ENCODE measurements at places on chromosomes 5 and 9.

DNA sequence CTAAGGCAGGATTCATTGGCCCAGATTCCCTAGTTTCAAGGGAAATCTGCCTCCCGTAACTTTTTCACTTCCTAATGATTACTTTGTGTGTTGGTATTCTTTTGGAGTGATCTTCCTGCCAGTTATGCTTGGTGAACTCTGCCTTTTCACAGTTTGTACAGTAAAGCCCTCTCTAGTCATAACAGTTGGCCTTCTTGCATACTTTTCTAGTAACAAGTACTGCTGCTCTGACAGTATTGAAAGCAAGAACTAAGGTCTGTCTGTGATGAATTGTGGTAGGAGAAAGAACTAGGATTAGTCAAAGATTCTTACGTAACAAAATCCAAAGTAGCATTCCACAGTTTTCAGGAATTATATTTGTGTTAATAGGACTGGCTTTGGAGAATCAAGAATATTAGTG, 1457.2 kb upstream of the WWC1 start:
- no peak for DNase-seq

GRCh38 chr5:126044111-126044668, 379.0 kb upstream of the GRAMD2B start:
- DNase-seq = peak; percentile 63

DNA sequence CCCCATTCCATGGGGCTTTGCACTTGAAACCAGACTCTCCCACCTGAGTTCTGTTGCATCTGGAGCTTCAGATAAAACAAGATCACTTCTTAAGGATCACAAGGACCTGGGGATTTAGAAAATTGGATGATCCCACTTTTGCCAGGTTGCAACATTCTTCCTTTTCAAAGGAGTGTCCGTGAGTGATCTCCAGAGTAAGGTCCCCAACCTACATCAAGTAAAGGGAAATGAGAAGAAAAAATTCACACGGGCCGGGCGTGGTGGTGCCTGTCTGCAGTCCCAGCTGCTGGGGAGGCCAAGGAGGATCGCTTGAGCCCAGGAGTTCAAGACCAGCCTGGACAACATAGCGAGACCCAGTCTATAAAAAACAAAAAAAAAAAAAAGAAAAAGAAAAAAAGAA, 41.2 kb upstream of the COL5A1 start:
- DNase-seq = no peak

DNA sequence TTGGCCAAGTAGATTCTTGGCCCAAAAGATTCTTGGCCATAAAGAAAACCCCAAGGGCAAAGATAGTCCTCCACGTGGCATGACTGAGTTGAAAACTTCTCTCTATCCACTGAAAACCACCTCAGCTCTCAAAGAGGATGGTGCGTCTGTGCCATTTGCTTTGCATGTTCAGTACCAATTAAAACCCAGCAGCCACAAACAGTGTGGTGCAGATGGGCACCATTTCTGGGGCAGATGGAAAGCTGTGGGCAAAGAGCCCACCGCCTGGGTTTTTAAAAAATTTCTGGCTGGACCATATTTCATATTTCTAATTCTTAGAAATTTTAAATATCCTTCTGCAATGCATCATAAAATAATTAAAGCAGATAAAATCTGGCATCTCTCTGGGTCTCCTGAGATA, 84.5 kb upstream of the PUM3 start:
- peak; percentile 5 for DNase-seq

- no peak for DNase-seq
These were observed 3.3 kb downstream of the NR6A1 start for GRCh38 chr9:124767821-124768220.

DNA sequence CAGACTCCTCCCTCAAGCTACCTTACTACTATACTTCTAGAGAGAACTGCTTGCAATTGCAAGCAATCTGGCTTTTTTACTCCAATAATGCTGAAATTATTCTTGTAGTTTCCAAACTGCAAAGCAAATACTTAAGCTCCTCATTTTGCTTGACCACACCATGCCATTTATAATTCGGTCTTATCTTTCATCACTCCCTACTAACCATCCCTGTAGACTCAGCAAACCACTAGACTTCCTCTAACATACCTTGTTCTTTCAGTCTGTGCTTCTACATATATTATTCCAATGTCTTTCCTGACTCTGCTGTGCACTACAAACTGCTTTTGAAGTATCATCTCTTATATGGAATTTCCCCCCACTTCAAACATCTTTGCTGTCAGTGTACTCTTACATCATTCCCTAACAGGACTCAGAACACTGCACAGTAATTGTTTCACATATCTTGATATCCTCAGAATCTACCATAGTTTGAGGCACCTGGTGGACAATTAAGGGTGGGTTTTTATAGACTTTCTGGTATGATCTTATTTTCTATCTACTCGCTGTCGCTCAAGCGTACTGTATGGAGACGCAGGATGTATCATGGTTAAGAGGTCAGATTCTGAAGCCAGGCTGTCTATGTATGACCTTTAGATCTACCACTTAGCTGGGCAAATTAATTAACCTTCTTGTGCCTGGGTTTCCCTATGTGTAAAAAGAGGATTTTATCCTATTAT, 2.8 kb downstream of the IL6ST start:
- DNase-seq = no peak

DNA sequence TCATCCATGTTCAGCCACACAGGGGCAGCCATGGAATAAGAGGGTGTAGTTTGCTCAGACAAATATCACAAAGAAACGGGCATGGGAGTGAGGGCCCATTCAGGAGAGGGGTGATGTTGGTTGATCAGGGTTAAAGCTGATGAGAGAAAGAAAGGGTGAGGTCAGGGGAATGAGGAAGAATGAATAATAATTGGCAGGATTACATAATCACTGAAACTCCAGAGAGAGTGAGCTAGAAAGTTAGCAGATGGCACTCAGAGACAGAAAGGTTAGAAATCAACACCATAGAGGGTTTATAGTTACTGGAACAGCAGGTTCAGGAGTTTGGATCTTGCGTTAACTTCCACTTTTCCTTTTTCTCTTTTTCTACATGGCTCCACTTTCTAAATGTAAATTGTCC, 113.9 kb downstream of the TAF11L14 start:
- no peak for DNase-seq

DNA sequence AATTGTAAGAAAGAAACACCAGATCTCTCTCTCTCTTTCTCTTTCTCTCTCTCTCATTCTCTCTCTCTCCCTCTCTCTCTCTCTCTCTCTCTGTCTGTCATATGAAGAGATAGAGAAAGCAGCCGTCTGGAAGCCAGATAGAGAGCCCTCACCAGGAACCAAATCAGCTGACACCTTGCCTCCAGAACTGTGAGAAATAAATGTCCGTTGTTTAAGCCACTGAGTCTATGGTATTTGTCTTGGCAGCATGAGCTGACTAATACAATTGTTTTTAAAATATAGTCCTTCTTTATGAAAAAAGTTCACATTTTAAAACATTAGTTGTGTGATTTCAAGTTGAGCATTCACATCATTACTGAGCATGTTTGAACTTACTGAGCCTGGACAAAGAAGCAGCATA, 275.6 kb downstream of the CETN3 start:
- no peak for DNase-seq

DNA sequence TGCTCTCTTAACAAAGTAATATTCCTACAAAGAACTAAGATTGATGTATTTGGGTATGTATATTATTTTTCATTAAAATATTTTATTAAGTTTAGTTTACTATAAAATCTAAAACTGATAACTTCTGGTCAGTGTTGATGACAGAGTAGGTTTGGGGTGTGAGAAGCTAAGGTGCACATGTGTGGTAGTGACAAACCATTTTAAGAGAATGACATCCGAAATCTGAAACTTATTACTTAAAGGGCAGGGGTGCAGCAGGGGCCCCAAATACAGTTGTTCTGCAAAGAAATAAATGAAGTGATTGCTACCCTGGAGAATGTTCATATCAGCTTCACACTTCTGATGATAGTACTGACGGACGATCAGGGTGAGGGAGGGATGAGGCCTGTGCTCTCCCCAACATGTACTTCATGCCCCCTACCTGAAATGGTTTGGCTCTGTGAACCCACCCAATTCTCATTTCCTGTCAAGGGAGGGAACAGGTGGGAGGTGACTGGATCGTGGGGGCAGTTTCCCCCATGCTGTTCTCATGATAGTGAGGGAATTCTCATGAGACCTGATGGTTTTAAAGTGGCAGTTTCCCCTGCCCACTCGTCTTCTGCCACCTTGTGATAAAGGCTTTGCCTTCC, 125.3 kb upstream of the RFX3 start:
- DNase-seq = no peak

GRCh38 chr9:87309236-87309635, 188.4 kb upstream of the DAPK1 start:
- DNase-seq = no peak
